Karpas-422 (cell line): ENCODE measurements at places on chromosomes 2 and 18.
A peak's percentile ranks its signal among the peaks of the same experiment; 100 is the strongest.

DNA sequence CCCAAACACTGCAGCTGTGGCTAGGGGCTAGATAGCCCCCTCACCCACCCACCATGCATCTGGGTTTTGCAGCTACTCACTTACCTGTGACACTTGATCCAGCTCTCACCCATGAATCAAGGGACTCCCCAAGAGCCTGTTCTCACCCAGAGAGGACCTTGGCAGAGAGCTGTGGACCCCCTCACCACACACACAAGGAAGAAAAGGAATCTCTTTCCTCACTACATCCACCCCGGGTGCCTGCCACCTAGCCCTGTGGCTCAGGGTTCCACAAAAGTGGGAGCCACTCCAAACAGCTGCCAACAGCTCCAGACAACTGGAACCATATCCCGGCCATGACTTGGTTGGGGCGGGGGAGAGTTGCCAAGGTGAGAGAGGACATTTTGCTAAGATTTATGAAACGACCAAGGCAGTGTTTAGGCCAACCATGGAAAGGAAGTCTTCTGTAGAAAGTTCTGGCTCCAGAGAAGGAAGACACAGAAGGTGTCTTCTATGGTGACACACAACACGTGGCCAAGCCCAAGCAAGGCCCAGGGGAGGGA, 522.1 kb upstream of the RAB6C start:
- no peak for DNase-seq
- H3K27me3 ChIP-seq, result no peaks in the 10 kb centered on the region
- no peak overlapping the region for H3K27ac ChIP-seq

- DNase-seq, result no peak
- no peaks in the 10 kb centered on the region for H3K27me3 ChIP-seq
- no peaks in the 10 kb centered on the region for H3K36me3 ChIP-seq
- no peak overlapping the region for H3K4me3 ChIP-seq
- H3K27ac ChIP-seq, result no peak overlapping the region
Measured at GRCh38 chr2:108351889-108352288, 25.9 kb upstream of the SULT1C4 start.

- no peaks in the 10 kb centered on the region for H3K27me3 ChIP-seq
- peaks cover 24% of the 10 kb centered on the region for H3K4me1 ChIP-seq
- H3K27ac ChIP-seq, result no peak overlapping the region
Measured at GRCh38 chr2:218962859-218963492, 3.5 kb downstream of the CDK5R2 start.

- H3K4me1 ChIP-seq, result peaks cover 15% of the 10 kb centered on the region
- no peak overlapping the region for H3K4me3 ChIP-seq
- H3K36me3 ChIP-seq, result peaks cover 2% of the 10 kb centered on the region; the same call in 1 of the 2 replicates
- no peak overlapping the region for H3K27ac ChIP-seq
Measured at GRCh38 chr2:165870346-165870745, 76.3 kb upstream of the GALNT3 start.

GRCh38 chr2:3326871-3327270, 50.7 kb downstream of the EIPR1 start:
- no peak overlapping the region for H3K27ac ChIP-seq
- no peak for DNase-seq
- H3K27me3 ChIP-seq, result no peaks in the 10 kb centered on the region
- peaks cover 11% of the 10 kb centered on the region for H3K36me3 ChIP-seq

- no peak for DNase-seq
- H3K27ac ChIP-seq, result no peak overlapping the region
- H3K27me3 ChIP-seq, result no peaks in the 10 kb centered on the region
- H3K36me3 ChIP-seq, result peaks cover 29% of the 10 kb centered on the region
- H3K4me1 ChIP-seq, result no peaks in the 10 kb centered on the region
- H3K4me3 ChIP-seq, result no peak overlapping the region
Measured at GRCh38 chr2:102801858-102802699, 40.2 kb downstream of the TMEM182 start.

- peaks cover 11% of the 10 kb centered on the region for H3K4me1 ChIP-seq
- H3K27me3 ChIP-seq, result no peaks in the 10 kb centered on the region; the same call in 1 of the 2 replicates
- H3K27ac ChIP-seq, result no peak overlapping the region
- peak; percentile 87 for DNase-seq
Measured at GRCh38 chr2:201194097-201194496, 11.2 kb downstream of the CASP10 start.

DNA sequence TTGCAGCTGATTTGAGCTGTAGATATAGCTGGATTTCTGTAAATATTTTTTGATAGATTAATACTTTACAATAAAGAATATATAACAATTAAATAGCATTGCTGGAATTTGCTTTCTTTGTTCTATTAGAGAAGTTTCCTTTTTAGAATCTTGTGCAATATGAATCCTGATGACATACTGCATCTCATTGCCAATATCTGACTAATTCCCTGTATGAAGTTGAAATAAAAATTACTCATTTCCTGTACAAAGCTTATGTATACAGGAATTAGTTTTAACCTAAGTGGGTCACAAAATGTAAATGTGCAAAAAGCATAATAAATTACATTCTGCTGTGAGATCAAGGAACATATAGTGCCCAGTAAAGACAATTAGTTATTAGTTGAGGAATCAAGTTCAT, 72.8 kb upstream of the TMEFF2 start:
- H3K4me3 ChIP-seq, result no peak overlapping the region
- no peak for DNase-seq
- H3K4me1 ChIP-seq, result no peaks in the 10 kb centered on the region
- no peak overlapping the region for H3K27ac ChIP-seq
- H3K27me3 ChIP-seq, result no peaks in the 10 kb centered on the region

DNA sequence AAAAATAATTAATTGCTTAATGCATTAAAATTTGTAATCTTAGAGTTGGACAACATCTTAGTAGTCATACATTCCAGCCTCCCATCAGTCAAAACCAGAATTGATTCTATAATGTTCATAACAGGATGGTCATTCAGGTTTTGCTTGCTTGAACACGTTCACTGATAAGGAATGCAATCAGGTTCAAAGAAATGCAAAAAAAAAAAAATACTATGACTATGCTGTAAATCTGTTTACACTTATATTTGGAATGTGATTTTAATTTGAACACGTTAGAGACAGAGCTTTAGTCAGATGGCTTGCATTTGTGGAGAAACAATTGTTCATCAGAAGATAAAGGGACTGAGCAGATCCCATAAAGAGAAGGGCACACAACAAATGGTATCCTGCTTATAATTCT, 131.3 kb upstream of the UNC80 start:
- no peak overlapping the region for H3K4me3 ChIP-seq
- no peak overlapping the region for H3K27ac ChIP-seq
- DNase-seq, result no peak
- H3K36me3 ChIP-seq, result no peaks in the 10 kb centered on the region

GRCh38 chr2:45935791-45936622, 284.5 kb downstream of the PRKCE start:
- H3K4me1 ChIP-seq, result peaks cover 72% of the 10 kb centered on the region
- H3K27ac ChIP-seq, result peak overlapping the region; percentile 50; the same call in 1 of the 2 replicates
- peaks cover 9% of the 10 kb centered on the region; the same call in 1 of the 2 replicates for H3K36me3 ChIP-seq
- peak; percentile 81 for DNase-seq
- no peaks in the 10 kb centered on the region for H3K27me3 ChIP-seq
- no peak overlapping the region for H3K4me3 ChIP-seq

DNA sequence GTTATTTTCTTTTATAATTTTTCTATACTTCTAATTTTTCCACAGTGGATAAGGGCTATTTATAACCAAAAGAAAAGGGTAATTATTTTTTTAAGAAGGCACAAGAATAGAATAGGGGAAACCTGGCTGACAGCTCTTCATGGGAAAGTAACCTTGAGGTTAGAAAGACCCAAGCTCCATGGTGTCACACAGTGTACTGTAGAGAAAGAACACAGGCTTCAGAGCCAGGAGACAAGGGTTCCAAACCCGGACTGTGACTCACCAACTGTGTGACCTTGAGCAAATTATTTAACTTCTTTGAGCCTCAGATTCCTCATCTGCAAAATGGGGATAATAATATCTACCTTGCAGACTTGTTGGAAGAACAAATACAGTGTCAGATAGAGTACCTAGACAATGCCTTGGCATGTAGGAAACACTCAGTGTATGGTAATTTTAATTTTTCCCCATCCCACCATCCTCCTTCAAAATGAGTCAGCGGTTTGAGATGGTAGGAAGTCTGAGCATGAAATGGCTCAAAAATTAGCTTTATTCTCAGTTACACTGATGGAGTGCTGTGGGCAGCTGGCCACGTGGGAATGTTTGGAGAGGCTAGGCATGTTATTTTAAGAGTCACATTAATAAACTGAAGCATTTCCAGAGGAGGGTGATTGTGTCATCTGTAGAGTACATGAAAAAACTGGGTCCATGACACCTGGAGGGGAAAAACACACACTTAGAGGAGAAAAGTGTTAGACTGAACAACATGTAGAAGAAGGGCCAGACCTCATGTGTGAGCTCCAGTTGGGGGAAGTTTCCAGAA, 36.7 kb downstream of the TMEM37 start:
- 0 out of 2 replicates have a peak, but pooled peaks cover 3% of the 10 kb centered on the region for H3K27me3 ChIP-seq
- no peak for DNase-seq
- no peaks in the 10 kb centered on the region for H3K36me3 ChIP-seq
- no peaks in the 10 kb centered on the region for H3K4me1 ChIP-seq

DNA sequence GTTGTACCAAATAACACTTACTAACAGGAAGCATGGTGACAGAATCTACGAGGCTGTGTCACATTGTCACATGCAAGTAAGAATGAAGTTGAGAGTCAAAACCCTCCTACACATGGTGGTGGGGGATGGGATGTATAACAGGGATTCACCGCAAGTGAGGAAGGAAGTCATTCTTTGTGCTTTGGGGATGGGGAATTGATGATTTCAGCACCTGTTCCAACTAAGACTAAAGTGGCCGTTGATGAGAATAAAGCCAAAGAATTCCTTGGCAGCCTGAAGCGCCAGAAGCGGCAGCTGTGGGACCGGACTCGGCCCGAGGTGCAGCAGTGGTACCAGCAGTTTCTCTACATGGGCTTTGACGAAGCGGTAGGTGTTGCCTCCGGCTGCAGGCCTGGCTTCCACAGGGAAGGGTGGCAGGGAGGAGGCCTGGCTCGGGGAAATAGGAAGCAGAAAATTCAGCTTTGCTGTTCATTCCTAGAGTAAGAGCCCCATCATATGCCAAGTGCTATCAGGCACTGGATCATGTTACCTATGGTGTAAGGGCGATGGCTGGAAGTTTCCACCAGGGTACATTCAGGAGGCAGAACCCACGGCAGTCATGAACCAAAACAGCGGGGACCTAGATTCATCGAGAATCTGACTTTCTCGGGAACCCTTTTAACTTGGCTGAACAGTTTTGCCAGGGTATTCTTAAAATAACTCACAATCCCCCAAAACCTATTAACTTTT, 120.3 kb downstream of the UXS1 start:
- DNase-seq, result no peak
- H3K4me1 ChIP-seq, result no peaks in the 10 kb centered on the region
- H3K4me3 ChIP-seq, result no peak overlapping the region

DNA sequence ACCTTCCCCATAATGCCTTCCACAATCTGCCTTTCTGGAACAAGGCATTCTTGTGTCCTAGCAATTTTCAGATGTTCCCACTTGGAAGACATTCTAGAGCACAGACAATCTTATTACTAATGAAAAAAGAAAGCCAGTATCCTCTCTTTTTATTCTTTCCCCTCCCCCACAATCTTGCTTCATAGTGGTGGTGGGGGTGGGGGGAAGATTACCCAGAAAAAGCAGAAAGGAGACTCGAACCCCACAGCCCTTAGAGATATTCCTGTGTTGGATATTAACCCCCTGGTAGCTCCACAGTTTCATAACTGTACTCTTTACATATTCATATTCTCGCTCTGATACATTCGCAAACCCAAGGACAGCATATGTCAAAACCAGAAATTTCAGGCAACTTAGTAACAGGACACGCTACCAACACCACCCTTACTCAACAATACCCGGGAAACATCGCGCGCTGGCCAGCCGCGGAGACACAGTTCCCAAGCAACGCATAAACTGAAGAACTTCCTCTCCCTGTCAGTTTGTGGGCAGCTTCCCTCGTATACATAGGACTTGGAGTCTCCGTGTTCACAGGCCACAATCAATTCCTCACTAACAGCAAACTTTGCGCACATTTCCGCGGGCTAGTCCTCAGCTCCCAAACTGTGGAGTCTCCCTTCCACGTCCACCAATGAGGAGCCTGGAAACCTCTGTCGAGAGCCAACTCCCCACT, 793 bp downstream of the NR4A2 start:
- no peak for DNase-seq
- H3K4me1 ChIP-seq, result peaks cover 16% of the 10 kb centered on the region
- no peak overlapping the region for H3K27ac ChIP-seq
- no peaks in the 10 kb centered on the region for H3K27me3 ChIP-seq
- no peak overlapping the region for H3K4me3 ChIP-seq

- H3K4me3 ChIP-seq, result peak within 1 kb of the TSS; percentile 63
- no peak within 1 kb of the TSS for H3K27ac ChIP-seq
- peaks cover 9% of the 10 kb centered on the region for H3K4me1 ChIP-seq
- DNase-seq, result peak; percentile 53
- H3K27me3 ChIP-seq, result no peaks in the 10 kb centered on the region
Measured at GRCh38 chr2:191150600-191151330, at the start of gene STAT4. STAT4 (minus strand) TSS chr2:191150994; CDS start chr2:191148203, 2,791 bp downstream.

GRCh38 chr18:69697069-69697468, 250.6 kb downstream of the CD226 start:
- H3K27ac ChIP-seq, result no peak overlapping the region
- DNase-seq, result no peak
- H3K4me3 ChIP-seq, result no peak overlapping the region
- H3K4me1 ChIP-seq, result no peaks in the 10 kb centered on the region
- no peaks in the 10 kb centered on the region for H3K36me3 ChIP-seq
- no peaks in the 10 kb centered on the region for H3K27me3 ChIP-seq

DNA sequence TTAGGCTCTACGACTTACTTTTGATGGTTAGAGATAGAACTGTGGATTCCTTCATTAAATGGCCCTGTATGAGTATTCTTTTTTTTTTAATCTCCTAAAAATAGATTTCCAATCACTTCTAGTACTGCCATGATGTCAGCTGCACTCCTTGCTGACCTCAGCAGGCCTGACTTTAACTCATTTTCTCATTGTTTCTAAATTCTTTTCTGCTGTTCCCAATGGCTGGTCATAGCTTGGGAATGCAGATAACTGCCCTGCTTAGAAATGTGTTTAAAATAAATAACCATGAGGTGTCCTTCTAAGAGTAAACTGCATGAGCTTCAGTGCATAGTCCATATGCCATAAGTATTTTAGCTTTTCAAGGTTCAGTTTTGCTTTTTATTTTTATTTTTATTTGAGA, 15.7 kb downstream of the CCDC85A start:
- H3K36me3 ChIP-seq, result no peaks in the 10 kb centered on the region
- H3K4me1 ChIP-seq, result no peaks in the 10 kb centered on the region
- H3K27ac ChIP-seq, result no peak overlapping the region

DNA sequence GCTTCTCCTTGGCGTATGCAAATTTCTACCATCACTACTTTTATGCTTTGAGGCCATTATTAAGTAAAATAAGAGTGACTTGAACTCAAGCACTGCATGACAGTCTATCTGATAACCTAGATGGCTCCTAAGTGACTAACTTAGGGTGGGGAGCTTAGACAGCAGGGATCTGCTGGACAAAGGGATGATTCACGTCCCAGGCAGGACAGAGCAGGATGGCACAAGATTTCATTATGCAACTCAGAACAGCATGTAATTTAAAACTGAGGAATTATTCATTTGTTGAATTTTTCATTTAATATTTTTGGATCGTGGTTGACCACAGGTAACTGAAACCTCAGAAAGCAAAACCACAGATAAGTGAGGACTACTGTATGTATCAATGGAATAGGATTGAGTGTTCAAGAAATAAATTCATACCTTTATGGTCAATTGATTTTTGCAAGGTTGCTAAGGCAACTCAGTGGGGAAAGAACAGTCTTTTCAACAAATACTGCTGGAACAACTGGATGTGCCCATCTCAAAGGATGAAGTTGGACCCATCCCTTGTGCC, 115.3 kb downstream of the MBD2 start:
- no peak for DNase-seq
- no peak overlapping the region for H3K27ac ChIP-seq
- no peaks in the 10 kb centered on the region for H3K4me1 ChIP-seq
- no peaks in the 10 kb centered on the region for H3K27me3 ChIP-seq
- no peaks in the 10 kb centered on the region for H3K36me3 ChIP-seq

GRCh38 chr2:55776479-55776878, 82.8 kb upstream of the PNPT1 start:
- H3K36me3 ChIP-seq, result no peaks in the 10 kb centered on the region
- no peaks in the 10 kb centered on the region for H3K27me3 ChIP-seq
- H3K27ac ChIP-seq, result no peak overlapping the region
